H9 (cell line): ENCODE measurements at places on chromosomes 7 and 10.

DNA sequence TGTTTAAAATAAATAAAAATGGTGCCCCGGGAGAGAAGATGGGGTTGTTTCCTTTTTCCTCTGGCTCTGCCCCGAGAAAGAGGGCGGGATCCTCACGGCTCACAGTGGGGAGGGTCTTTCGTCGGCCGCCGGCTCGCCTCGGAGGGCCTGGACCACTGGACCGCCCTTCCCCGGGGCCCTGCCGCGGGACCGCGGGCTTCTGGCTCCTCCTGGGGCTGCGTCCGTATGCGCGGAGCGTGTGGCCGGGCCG, 3.5 kb upstream of the IGF2BP3 start:
- DNase-seq = no peak

GRCh38 chr7:53318566-53318965, 283.1 kb downstream of the POM121L12 start:
- no peak for DNase-seq

DNA sequence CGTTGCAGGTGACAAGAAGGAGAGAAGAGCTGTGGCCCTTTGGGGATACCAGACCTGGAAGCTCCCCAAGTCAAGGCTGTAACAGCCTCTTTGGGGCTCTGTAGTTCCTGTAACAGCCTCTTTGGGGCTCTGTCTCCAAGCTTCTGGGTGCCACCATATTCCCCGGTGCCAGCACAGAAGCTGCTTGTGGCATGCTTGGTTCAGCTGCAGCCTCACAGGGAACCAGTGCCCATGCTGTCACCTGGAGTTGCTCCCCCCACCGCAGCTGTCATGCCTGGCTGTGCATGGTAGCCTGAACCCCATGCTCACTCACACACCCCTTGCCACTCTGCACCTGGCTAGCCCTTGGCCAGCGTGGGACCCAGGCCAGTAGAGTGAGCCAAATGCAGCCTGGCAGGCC, 109.1 kb downstream of the ELAPOR2 start:
- no peak for DNase-seq

GRCh38 chr10:27225011-27225590, 15.5 kb downstream of the ACBD5 start:
- DNase-seq = no peak

- no peak for DNase-seq
Observed at GRCh38 chr7:104124469-104124868, 83.3 kb downstream of the ORC5 start.

DNA sequence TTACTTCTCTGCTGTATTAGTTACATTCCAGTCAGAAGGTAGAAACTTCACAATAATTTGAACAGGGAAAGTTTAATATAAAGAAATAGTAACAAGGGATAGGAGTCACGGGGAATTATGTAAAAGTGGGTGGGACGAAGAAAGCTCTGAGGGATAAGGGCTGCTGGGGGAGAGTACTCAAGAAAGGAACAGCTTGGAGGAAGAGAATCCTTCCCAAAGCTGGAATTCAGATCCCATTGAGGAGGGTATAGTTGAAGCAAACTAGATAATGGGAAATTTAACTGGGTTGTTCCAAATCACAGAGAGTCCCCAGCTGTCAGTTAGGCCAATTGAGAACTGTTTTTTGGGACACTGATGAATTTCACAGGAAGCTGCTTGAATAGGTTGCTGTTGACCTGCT, 53.2 kb upstream of the MACC1 start:
- no peak for DNase-seq

GRCh38 chr10:21807180-21807579, 196.3 kb downstream of the DNAJC1 start:
- peak; percentile 60 for DNase-seq

GRCh38 chr7:24936121-24936824, 43.7 kb downstream of the OSBPL3 start:
- DNase-seq = no peak
